Cardiac muscle cell (in vitro differentiated cells and primary cell): ENCODE measurements at places on chromosomes 12 and 14. TPM values are rescaled to one million over a fixed set of nuclear protein-coding genes. Genes with fewer than 3 reads are reported as not detected.
A peak's percentile ranks its signal among the peaks of the same experiment; 100 is the strongest.

DNA sequence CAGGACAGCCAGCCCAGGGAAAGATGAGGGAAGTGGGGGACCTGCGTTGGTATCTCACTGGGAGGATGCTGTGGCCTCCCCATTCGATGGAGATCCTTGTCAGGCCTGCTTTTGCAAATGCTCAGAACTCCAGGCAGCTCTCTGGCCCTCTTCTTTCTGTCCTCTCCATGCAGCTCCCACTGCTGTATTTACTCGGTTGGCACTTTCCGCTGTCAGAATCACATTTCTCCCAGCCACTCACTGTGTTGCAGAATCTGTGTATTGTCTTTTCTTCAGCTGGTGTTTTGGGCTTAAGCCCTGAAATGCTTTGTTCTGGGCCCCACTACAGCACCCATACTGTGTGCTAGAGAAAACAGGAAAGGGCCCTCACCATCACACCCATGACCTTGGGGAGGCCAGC lies 401.1 kb downstream of the RGS6 start:
- H3K27ac ChIP-seq = no peak overlapping the region
- H3K4me3 ChIP-seq = no peak overlapping the region
- no peaks in the 10 kb centered on the region for H3K27me3 ChIP-seq
- no peak for DNase-seq
- H3K4me1 ChIP-seq = no peaks in the 10 kb centered on the region

GRCh38 chr12:16347391-16348298 lies at the start of gene MGST1:
Gene MGST1 (plus strand): TSS chr12:16347645. CDS start chr12:16354253, 6,608 bp downstream.
- DNase-seq = peak; percentile 78
- H3K36me3 ChIP-seq = no peaks in the 10 kb centered on the region
- peak within 1 kb of the TSS; percentile 44 for H3K4me3 ChIP-seq
- peaks cover 17% of the 10 kb centered on the region for H3K4me1 ChIP-seq
- H3K27ac ChIP-seq = peak within 1 kb of the TSS; percentile 83

GRCh38 chr14:56273155-56273554 lies 154.9 kb downstream of the PELI2 start:
- no peaks in the 10 kb centered on the region for H3K27me3 ChIP-seq
- no peak overlapping the region for H3K4me3 ChIP-seq
- H3K4me1 ChIP-seq = no peaks in the 10 kb centered on the region
- H3K36me3 ChIP-seq = no peaks in the 10 kb centered on the region
- peak; percentile 20 for DNase-seq

The CISTR gene
- not detected in 2 replicates for total RNA-seq

The SOCS4 gene
- total RNA-seq = 6.0 and 8.5 TPM in 2 replicates

The BIN2 gene
- not detected in 2 replicates for total RNA-seq
